ENCODE measurements at places on chromosomes 5 and 9.

GRCh38 chr5:140113180-140113698 is 670 bp upstream of the PURA start:
- peak; percentile 49 for DNase-seq

- no peak for DNase-seq
Measured at GRCh38 chr5:123285122-123286023, 137.8 kb downstream of the CEP120 start.

GRCh38 chr5:142748568-142749249 is 21.5 kb upstream of the ARHGAP26 start:
- DNase-seq, result peak; percentile 69

DNA sequence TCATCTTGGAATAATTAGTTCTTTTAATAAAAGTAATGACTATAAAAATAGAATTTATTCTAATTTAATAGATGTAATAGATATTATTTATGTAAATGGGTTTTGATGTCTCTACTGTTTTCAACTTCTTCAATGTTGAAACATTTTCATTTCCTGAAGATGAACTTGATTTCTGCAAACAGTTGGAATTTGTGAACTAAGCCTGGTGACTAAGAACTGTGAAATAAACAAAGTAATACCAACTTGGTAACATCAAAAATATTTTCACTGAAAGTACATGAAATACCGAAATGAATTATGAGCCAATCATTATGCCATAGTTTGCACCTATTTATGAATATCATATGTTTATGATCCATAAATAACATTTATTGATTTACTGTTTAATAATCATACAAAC is 143.8 kb upstream of the FGF10 start:
- DNase-seq, result no peak

GRCh38 chr9:33459115-33459514 is 11.7 kb upstream of the AQP3 start:
- DNase-seq, result no peak

DNA sequence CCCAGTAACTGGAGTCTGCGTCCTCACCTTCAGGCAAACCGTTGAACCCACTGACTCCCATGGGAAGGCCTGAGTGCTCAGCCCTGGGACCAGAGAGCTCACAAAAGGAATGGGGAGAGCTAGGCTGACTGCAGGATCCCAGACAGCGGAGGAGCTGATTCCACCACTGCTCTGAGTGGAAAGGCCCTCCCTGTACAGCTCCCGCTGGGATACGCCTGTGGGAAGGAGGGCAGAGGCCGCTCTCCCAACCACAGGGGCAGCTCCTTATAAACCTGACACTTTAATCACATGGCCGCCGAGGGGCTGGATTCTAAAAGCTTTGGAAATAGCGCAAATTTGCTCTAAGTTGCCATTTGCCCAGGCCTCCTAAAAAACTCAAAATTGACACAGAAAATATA is 37.1 kb downstream of the DBH start:
- no peak for DNase-seq

- DNase-seq, result no peak
Measured at GRCh38 chr5:160635046-160635445, 213.4 kb downstream of the PTTG1 start.

DNA sequence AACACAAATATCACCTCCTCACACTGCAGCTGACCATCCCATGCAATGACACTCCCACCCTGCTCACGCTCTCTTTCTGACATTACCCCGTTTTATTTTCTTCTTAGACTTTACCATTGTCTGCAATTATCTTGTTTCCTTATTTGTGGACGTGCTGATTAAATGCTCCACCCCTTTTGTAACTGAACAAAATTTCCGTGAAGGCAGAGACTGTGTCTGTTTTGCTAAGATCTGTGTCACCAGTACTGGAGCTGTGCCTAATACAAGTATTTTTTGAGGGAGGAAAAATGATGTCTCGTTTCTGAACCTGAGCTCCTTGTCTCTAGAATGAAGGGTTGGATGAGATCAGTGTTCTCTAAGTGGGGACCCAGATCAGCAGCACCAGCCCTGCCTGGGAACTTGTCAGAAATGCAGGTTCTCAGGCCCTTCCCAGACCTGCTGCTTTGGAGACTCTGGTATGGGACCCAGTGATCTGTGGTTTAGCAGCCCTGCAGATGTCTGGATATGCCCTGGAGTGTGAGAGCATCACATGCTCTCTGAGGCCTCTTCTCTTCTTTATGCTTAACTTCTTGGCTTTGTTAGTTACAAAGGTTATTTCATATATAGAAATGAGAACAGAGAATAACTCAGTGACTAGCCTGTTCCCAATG is 181.7 kb upstream of the GAS1 start:
- DNase-seq, result no peak

GRCh38 chr5:55521881-55522280 is 12.9 kb downstream of the PLPP1 start:
- DNase-seq, result no peak

DNA sequence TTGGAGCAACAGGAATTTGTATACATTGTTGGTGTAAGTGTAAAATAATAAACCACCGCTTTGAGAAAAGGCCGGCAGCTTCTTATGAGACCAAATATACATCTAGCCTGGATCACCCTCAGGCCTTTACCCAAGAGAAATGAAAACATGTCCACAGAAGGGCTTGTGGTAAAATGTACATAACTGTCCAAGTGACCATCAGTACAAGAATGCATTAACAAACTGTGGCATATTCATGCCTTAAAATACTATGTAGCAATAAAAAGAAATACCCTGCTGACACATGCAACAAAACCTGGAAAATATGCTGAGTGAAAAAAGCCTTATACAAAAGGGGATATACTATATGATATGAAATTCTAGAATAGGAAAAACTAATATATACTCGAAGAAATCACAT is 311.9 kb upstream of the TRPC7 start:
- DNase-seq, result no peak

DNA sequence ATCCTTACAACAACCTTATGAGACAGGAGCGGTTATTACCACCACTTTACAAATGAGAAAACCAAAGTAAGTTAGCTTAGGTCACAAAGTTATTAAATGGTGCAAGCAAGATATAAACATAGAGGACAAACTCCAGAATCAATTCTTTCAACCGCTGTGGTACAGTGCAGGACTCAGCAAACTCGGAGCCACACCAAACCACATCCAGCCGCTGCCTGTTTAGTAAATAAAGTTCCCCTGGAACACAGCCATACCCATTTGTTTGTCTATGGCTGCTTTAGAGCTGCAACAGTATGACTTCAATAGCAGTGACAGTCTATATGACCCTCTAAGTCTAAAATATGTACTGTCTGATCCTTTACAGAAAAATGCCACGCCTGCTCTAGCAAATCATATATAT is 1567.2 kb upstream of the WWC1 start:
- no peak for DNase-seq

DNA sequence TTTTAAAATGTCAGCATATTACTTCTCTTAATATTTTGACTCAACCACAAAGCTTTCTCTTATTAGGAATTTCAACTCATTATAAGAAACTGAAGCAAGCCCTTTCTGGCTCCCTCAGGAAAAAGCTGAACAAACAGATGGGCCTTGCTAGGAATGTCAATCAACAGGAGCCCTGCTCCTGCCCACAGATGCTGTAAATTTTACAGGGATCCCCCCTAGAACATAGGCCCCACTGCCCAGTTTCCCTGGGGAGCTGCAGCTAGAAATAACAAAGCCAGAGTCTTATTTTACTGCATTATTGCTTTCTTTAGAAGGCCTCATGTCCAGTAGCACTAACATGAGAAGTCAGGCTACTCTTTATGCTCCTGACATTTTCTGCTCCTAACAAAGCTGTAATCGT is 103.8 kb downstream of the PCSK1 start:
- DNase-seq, result no peak

DNA sequence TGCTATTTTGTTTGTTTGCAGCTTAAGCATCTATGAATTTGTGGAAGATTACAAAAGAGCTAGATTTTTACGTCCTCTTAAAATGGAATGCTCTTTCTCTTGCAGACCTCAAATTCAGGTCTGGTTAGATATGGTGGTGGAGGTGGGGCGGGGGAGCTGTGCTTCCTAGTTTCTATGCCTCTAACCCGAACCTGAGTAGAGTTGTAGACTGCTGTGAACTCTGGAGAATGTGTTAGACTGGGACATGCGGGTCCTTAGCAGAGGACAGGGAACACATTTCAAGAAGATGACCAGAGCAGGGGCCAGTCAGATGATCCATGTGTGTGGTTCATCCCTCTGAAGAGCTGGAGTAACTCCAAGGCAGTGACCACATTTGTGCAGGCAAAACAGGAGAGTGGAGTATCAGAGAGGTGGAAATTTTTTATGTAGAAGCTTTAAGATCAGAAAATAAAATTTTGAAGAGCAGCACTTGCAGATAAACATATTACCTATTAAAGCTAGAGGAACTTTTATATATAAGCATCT is 154.9 kb downstream of the FAM174A start:
- DNase-seq, result no peak

GRCh38 chr9:135100725-135101410 is 13.4 kb downstream of the OLFM1 start:
- DNase-seq, result no peak

DNA sequence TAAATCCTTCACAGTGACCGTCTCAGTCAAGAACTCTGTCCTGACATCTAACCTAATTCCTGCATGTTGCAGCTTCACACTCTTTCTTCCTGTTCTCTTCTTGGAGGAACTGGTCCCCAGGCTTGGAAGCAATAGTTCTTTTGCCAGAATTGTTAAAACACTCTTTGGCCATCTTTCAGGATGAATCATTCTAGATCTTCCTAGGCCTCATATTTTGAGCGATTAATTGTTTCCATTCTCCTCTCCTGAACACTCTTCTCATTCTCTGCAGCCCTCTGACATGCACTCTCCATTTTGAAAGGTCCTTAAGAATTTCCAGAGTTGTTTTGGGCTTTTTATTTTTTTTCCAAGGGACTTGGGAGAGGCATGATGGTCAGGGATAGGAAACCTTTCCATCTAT is 85.8 kb downstream of the FAM114A2 start:
- no peak for DNase-seq

DNA sequence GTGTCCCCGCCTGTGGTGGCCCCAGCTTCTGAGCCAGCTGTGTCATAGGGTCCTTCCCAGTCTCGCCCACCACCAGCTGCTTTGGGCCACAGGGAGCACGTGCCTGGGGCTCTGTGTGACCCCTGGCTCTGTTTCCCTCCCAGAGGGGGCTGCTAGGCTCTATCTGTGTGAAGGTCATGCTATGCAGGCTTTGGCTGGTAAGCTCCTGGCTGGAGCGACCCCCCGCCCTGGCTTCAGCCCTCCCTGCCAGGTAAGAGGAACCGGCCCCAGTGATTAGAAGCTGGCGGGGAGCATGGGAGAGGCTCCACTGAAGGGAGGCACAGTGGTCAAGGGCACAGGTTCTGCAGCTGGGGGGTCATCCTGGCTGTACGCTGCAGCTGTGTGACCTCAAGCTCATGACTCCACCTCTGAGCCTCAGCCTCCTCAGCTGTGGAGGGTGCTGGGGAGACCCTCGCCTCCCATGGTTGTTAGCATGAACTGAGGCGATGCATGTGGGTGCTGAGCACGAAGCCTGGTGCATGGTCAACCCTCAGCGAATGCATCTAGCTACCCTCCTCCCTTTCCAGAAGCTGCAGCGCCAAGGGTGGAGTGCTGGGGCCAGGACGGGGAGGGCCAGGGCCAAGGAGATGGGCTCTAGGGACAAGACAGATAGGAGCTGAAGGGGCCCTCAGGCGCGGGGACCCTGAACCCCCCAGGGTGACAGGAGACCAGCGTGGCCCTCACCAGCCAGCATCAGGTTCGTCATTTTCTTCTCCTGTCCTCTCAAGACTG is 163.8 kb upstream of the MVB12B start:
- DNase-seq, result no peak

- DNase-seq, result no peak
Measured at GRCh38 chr5:22787807-22788206, 65.3 kb downstream of the CDH12 start.

GRCh38 chr9:92438900-92439526 is 14.7 kb upstream of the OMD start:
- no peak for DNase-seq

DNA sequence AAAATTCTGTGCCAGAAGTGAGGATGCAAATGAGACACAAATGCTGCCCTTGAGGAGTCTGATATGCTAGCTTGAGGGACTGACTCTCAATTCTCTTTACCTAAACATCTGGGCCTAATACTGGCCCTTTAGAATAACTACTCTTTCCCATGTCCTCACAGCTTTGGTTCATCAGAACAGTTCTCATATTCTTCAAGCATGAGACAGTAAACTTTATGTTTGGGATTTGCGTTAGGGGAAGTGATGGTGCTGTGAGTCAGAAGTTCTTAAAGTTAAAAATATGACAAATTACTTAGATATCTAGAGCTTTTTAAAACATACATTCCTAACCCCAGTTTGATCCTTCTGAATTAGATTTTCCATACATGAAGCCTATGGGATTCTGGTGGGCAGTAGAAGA is 665.0 kb upstream of the RGMB start:
- no peak for DNase-seq

- DNase-seq, result no peak
Measured at GRCh38 chr5:76500633-76501393, 97.7 kb downstream of the IQGAP2 start.

GRCh38 chr9:101354143-101354764 is 30.6 kb downstream of the BAAT start:
- no peak for DNase-seq

- DNase-seq, result peak; percentile 28
Measured at GRCh38 chr9:37840560-37841194, 40.1 kb downstream of the DCAF10 start.

DNA sequence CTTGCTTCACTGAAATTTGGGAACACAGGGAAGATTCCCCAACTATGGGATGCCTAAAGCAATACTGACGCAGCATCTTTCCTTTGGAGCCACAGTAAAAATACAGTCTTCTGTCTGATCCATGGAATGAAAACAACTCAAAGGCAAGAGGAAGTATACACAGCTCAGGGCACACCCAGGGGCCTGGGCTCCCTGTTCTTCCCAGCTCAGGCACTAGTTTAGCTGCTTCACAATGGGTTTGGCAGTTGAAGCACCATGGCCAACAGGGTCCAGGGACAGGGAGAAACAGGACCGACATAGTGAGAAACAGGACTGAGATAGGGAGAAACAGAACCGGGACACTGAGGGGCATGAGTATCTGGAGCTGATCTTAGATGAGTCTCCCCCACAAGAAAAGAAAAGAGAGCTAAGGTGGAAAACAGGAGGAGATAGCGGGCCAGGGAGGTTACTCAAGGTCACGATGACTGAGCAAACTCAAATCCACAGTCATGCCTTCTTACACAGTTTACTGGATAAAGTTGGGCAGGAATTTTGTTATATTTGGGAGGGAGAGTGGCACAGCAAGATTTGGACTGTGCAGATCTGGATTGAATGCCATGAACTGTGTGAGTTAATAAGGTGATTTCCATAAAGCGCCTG is 198.8 kb downstream of the SMARCA2 start:
- DNase-seq, result no peak

- DNase-seq, result peak; percentile 65
Measured at GRCh38 chr9:121133104-121133816, 58.5 kb downstream of the CNTRL start.
